ENCODE measurements at places on chromosomes 1 and 21.

DNA sequence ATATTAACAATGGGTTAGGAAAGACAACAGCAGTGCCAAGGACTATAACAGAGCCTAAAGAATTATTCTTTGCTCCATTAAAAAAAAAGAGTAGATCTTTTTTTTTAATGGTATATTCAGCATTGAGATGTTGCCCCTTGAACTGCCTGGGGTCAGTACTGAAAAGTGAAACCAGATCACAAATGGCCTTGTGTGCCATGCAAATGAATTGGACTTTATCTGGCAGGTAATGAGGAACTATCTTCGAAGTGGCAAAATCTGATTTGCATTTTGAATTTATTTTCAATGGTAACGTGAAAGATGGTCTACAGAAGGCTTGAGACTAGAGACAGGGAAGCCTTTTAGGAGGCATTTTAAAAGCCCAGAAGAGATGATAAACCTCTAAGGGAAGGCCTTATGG is 21.4 kb upstream of the PKN2 start:
- no peak for DNase-seq

DNA sequence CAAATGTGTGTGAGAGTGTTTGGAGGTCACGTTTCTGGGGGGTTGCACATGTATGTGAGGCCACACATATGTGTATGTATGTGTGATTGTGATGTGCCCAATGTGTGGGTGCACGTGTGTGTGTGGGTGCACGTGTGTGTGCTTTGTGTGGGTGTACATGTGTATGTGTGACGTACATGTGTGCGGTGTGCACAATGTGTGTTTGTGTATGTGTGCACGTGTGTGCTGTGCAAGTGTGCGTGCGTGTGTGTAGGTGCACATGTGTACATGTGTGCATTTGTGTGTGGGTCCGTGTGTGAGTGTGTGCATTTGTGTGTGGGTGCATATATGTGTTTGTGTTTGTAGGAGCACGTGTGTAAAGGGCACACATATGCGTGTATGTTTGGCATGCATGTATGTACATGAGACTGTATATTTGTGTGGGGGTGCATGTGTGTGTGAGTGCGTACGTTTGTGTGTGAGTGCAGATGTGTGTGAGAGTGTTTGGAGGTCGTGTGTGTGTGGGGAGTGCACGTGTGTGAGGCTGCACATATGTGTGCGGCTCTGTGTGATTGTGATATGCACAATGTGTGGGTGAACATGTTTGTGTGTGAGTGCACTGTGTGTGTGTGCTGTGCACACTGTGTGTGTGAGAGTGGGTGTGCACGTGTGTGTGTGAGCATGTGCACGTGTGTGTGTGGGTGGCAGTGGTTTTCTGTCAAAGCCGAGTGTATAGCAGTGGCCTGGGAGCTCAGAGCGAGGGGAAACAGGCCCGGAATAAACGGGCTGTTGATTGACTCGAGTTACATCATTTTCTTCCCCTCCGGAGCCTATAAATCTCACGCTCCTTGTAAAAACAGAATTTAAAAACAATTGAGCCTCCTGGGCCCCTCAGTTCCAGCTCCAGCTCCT is 132.7 kb upstream of the ARHGEF16 start:
- no peak for DNase-seq

- peak; percentile 30 for DNase-seq
Measured at GRCh38 chr1:39105841-39106765, 80.0 kb downstream of the NDUFS5 start.

GRCh38 chr1:214548988-214549387 is 2.4 kb downstream of the PTPN14 start:
- peak; percentile 54 for DNase-seq
